ENCODE measurements at places on chromosomes 2 and 18.
A peak's percentile ranks its signal among the peaks of the same experiment; 100 is the strongest.

DNA sequence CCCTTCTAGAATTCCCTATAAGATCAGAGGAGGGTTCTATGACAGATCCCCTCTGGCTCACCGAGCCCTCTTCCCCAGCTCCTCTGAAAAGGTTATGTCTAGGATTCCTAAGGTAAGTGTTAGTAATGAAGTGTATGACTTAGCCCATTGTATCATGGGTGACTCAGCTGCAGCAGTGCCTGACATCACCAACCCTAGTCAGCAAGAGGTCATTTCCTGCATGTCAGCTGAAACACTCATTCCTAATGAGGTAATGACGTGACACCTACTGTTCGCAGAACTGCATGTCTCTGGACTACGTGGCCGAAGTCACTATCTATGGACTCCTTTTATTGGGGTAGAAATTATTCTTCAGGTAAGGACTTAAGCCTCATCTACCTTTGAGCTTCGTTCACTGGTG, 196.1 kb upstream of the MYT1L start:
- no peak for DNase-seq

- DNase-seq: no peak
These were observed 377.2 kb downstream of the SOX11 start for GRCh38 chr2:6069381-6069780.

- DNase-seq: peak; percentile 28
These were observed at the start of gene ZBTB7C for GRCh38 chr18:48408727-48409590. Gene ZBTB7C (minus strand): TSS chr18:48409383.

DNA sequence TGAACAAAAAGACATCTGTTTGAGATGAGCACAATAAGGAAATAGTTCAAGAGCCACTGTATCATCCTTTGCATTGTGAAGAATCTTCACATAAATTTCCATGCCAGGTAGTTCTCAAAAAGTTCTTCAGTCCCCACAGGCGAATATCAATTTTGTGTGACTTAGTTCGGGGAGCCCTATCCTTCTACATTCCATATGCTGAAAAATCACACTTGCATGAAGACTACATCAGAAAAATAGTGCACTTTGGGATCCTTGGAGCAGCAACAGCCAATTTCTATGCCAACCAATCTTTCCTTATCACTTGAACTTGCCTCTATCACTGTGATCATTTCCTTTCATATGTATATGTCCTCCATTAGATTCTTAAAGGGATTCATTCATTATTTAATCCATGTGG, 830.6 kb upstream of the POU3F3 start:
- DNase-seq: no peak

DNA sequence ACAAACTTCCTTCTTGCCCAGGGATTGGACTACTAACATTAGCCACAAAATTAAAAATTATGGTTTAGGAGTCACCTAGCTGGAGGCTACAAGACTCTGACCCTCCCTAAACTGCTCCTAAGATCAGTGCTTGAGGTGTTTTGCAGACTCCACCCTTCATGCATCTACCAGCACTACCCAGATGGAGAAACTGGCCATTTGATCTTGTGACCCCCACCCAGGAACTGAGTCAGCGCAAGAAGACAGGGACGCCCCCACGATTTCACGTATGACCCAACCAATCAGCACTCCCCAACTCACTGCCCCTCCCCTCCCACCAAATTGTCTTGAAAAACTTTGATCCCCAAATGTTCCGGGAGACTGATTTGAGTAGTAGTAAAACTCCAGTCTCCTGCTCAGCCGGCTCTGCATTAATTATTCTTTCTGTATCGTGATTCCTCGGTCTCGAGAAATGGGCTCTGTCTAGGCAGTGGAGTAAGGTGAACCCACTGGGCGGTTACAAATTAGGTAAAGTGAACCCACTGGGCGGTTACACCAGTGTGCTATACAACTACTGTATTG, 40.1 kb upstream of the CCDC88A start:
- DNase-seq: no peak

DNA sequence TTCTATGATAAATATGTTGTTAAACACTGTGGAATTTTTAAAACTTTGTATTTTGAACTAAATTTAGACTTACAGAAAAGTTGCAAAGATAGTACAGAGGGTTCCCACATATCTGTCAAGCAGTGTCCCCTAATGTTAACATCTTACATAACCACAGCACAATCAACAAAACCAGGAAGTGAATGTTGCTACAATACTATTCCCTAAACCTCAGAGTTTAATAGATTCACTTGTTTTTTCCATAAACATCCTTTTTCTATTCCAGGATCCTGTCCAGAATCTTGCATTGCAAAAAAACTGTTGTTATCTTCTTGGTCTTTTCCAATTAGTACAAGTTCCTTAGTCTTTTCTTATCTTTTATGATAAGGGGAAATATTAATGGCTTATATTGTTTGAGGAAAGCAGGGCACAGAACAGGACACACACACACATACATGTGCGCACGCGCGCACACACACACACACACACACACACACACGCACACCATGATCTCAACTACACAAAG, 251.1 kb upstream of the TRIB2 start:
- DNase-seq: no peak
